ENCODE measurements at places on chromosomes 7 and 10.

DNA sequence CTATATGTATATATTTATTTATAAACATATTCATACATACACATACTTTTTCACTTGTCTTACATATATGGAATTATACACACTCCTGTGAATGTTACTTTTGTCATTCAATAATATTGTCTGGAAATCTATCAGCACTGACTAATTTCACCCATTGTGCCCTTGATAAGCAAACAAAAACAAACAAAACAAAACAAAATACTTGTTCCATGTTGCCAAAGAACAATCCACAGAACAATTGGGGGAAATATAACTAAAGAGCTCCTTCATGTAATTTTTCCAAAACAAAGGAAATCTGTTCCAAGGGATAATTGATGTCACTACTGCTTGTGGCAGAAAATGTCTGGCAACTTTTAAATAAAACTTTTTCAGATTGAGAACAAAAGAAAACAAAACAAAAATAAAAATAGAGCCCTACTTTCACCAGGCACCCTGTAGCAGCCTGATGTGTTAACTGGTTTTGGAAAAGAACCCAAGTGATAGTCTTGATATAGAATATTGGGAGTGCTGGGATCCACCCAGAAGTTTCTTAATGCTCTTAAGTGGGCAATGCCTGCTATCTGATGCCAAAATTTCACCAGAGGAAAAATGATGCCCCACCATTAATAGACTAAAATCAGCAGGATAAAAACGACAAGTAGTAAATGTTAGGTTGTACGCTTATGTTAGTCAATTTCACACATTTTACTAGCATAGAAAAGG lies 34.0 kb upstream of the CCDC7 start:
- DNase-seq, result no peak

- no peak for DNase-seq
Observed at GRCh38 chr10:4725917-4726606, 99.9 kb upstream of the AKR1E2 start.

GRCh38 chr7:140734096-140734495 lies 37.6 kb downstream of the NDUFB2 start:
- DNase-seq, result no peak

GRCh38 chr7:129052441-129052840 lies 2.5 kb downstream of the TNPO3 start:
- no peak for DNase-seq

GRCh38 chr10:87613751-87614150 lies 45.9 kb upstream of the PAPSS2 start:
- no peak for DNase-seq

DNA sequence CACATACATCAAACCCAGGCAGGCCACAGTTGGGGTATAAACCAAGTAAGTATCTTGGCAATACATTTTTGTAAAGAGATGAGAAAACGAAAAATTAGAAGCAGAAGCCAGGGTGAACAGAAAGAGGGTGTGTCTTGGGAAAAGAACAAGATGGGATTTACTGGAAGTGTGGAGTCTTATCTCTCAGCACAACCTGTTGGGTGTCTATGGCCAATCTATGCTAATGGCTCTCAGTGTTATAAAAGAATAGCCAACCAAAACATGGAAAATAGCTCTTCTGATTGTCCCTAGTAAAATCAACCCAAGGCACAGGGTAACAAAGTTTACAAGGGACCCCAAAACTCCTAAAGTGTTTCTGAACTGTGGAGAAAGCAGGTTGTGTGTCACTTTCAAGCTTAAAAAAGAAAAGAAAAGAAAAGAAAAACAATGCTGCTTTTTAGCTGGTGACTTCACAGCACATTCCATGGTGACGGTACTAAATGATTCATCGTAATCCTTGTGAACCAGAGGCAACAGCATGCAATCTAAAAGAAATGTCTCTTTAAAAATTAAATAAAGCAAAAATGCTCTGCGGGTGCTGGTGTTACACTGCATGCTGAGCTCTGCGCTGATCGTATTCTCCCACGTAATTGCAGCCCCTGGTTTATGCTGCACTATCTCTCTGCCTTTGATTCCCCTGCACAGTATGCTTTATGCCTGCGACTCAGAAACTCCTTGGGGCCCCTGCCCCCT lies 100.8 kb downstream of the C10orf90 start:
- no peak for DNase-seq

DNA sequence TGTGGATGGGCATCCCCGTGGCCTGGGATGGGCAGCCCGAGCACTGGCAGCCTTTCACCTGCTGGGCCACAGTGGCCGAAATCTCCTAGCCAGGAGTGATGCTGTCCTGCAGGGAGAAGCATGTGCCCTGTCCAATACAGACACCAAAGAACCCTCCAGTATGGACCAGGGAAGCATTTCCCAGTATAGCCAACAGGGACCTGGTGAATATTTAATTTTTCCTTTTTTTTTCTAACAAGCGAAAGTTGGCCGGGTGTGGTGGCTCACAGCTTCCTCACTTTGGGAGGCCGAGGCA lies 11.0 kb downstream of the IMPDH1 start:
- no peak for DNase-seq

GRCh38 chr7:149282331-149282655 lies 20.3 kb downstream of the ZNF783 start:
- no peak for DNase-seq

DNA sequence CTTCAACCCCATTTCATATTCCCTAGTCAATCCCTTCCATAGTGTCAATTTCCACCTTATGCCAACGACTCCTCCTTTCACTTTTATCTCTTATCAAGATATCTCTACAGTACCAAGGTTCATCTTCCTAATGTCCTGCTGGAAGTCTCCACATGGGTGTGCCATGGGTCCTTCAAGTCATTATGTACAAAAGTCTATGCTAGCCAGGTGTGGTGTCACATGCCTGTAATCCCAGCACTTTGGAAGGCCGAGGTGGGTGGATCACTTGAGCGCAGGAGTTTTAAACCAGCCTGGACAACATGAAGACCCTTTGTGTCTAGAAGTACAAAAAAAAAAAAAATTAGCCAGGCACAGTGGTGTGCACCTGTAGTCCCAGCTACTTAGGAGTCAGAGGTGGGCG lies 47.6 kb downstream of the PRTFDC1 start:
- no peak for DNase-seq

- DNase-seq, result no peak
Observed at GRCh38 chr10:36455526-36456133, 669.8 kb upstream of the ANKRD30A start.

DNA sequence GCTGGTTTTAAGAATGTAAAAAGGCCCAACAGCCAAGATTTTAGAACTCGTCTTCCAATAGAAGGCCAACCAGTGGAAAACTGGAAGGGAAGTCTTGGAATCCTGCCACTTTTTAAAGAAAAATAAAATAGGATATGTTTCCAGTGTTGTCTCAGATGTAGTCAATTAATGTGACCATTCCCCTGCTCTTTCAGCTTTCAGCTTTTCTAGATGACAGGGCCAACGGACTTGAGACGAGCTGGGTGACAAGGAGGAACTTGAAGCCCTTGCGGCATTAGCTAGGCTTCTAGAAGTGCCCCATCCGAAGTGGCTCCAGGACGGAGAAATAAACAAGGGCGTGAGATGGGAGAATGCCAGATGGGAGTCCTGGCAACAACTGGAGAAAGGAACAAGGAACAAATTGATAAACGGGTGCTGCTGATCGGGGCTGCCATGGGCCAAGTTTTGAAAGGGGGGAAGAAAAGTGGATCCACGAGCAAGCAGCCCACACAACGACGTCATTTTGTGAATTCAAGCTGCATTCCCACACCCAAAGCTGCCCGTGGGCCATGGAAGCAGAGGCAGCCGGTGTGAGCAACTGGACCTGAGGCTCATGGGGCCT lies 42.3 kb downstream of the CTBP2 start:
- no peak for DNase-seq

- no peak for DNase-seq
Observed at GRCh38 chr7:25770235-25770634, 381.8 kb upstream of the NFE2L3 start.

DNA sequence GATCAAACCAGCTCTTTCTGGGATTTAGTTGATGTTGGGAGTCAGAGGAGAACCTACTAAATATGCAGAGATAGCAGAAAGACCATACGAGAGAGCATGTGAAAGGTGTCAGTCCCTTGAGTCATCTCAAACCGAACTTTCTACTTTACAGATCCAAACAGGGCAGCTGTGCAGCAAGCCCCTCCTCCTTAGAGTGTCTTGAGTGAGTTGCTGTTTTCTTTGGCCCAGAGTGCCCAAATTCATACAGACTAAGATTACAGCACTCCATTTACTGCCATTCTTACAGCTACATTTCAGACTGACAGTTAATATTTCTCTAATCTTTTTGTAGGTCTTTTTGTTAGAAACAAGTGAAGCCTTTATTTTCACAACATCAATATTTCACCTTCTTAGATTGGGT lies 53.4 kb downstream of the NRCAM start:
- no peak for DNase-seq

- no peak for DNase-seq
Observed at GRCh38 chr10:24259365-24260130, 50.6 kb downstream of the KIAA1217 start.

GRCh38 chr7:98224701-98225181 lies 13.5 kb downstream of the BHLHA15 start:
- DNase-seq, result no peak

DNA sequence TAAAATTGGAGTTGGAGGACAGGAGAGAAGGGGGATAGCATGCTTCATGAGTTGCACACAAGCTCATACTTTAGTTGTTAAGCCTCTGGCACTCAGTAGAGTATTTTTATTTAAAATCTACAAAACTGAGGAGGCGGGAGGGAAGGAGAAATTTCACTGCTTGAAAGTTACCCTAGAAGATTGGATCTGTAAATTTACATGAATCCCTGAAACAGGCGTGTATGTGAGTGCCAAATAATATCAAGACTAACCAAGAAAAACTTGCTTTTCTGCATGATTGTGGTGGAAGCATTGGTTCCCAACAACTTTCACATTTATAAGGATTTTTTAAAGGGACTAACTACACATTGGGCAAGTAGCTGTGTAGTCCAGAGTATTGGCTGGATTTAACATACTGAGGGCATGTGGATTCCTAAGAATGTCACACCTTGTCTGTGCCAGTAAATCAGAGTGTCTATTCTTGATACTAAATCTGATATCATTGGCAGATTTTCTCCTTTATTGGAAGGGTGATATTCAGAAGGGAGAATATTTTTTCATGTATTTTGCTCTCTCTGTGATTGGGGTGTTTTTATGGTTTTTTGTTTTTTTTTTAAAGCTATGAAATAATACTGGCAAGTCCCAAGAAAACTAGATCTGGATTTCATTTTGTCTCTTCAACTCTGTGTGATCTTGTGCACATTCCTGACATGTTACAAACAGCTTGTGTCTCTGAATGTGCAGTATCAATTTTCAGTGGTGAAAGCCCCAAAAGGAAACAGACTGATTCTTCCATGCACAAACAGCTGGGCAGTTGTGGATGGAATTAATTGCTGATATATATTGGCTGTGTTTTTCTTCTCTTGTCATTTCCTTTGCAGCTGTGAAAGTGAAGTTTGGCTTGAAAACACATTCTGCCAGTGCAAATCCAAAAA lies 67.2 kb downstream of the ADD3 start:
- DNase-seq, result no peak

DNA sequence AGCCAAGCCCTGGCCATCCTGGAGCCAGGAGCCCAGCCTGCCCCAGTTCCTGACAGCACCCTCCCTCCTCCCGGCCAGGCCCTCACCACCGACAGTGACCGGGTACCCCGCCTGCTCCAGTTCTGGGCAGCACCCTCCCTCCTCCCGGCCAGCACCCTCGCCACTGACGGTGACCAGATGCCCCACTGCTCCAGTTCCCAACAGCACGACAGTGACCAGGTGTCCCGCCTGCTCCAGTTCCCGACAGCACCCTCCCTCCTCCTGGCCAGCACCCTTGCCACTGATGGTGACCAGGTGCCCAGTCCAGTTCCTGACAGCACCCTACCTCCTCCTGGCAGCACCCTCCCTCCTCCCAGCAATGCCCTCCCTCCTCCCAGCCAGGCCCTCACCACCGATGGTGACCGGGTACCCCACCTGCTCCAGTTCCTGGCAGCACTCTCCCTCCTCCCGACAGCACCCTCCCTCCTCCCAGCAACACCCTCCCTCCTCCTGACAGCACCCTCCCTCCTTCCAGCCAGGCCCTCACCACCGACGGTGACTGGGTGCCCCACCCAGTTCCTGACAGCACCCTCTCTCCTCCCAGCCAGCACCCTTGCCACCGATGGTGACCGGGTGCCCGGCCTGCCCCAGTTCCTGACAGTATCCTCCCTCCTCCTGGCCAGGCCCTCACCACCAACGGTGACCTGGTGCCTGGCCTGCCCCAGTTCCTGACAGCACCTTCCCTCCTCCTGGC lies 40.3 kb downstream of the VIPR2 start:
- no peak for DNase-seq

GRCh38 chr7:43721193-43721806 lies 8.0 kb downstream of the COA1 start:
- DNase-seq, result peak; percentile 37

- no peak for DNase-seq
Observed at GRCh38 chr7:36686499-36686898, 37.8 kb downstream of the AOAH start.

DNA sequence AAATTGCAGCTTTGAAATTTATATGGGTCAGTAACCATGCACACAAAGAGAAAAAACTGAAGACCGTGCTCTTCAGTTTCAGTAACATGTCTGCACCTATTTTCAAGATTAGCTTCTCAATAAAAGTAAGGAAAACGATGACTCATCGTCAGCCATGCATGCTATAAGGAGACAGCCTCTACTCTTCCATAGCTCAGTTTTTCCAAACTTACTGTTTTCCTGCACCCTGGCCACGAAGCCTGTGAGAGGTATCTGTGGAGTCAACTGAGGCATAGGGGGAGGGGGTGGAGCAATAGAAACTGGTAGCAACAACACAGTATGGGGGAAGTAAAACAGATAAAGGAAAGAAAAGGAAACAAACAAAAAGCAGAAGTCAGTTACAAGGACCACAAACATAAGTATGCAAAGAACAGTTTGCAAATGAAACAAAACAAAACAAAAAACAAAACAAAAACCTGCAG lies 58.0 kb downstream of the PDSS1 start:
- DNase-seq, result no peak

DNA sequence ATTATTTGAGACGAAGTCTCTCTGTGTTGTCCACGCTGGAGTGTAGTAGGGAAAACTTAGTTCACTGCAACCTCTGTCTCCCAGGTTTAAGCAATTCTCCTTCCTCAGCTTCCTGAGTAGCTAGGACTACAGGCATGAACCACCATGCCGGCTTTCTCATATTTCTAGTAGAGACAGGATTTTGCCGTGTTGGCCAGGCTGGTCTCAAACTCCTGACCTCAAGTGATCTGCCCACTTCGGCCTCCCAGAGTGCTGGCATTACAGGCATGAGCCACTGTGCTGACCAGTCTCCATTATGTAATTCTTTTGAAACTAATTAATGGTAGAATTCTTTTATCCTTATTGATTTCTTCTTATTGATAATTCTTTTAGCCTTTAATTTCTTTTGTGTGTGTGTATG lies 32.5 kb downstream of the PCLO start:
- no peak for DNase-seq
